Renal cortex interstitium (tissue), 15 donors: ENCODE measurements at places on chromosomes 2 and 18.

- no peak for DNase-seq
Measured at GRCh38 chr2:15169326-15170069, 391.6 kb downstream of the NBAS start.

DNA sequence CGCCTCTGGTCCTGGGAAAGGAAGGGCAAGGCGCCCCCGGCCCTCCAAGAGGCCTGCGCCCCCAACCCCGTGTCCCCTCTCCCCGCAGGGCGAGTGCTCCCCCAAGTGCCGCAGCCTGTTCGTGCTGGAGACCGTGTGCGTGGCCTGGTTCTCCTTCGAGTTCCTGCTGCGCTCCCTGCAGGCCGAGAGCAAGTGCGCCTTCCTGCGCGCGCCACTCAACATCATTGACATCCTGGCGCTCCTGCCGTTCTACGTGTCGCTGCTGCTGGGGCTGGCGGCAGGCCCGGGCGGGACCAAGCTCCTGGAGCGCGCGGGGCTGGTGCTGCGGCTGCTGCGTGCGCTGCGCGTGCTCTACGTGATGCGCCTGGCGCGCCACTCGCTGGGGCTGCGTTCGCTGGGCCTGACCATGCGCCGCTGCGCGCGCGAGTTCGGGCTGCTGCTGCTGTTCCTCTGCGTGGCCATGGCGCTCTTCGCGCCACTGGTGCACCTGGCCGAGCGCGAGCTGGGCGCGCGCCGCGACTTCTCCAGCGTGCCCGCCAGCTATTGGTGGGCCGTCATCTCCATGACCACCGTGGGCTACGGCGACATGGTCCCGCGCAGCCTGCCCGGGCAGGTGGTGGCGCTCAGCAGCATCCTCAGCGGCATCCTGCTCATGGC lies 52.4 kb downstream of the SLC66A2 start:
- no peak for DNase-seq

DNA sequence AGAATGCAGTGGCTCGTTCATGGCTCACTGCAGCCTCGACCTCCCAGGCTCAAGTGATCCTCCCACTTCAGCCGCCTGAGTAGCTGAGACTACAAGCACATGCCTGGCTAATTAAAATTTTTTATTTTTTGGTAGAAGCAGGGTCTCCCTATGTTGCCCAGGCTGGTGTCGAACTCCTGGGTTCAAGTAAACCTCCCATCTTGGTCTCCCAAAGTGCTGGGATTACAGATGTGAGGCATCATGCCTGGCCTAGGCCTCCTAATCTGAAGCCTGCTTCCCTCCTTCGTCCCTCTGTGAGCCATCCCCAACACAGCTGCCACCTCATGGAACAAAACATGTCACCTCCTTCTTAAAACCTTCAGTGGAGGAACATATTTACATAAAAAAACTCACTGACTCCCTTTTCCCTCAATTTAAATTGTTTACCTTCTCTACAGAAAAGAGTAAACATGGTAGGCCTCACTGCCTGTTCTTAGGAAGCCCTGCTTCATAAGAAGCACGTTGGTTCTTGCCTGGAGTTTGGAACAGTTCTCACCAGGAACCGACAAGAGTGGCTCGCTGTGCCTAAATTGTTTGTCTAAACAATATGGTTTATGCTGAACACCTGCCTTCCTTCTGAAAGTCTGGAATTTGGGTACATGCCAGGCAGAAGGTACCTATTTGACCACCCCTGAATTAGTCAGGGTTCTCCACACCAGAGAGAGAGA lies 12.1 kb upstream of the RHOB start:
- no peak for DNase-seq

- DNase-seq, result no peak
Measured at GRCh38 chr2:3175568-3175955, 202.1 kb downstream of the EIPR1 start.

DNA sequence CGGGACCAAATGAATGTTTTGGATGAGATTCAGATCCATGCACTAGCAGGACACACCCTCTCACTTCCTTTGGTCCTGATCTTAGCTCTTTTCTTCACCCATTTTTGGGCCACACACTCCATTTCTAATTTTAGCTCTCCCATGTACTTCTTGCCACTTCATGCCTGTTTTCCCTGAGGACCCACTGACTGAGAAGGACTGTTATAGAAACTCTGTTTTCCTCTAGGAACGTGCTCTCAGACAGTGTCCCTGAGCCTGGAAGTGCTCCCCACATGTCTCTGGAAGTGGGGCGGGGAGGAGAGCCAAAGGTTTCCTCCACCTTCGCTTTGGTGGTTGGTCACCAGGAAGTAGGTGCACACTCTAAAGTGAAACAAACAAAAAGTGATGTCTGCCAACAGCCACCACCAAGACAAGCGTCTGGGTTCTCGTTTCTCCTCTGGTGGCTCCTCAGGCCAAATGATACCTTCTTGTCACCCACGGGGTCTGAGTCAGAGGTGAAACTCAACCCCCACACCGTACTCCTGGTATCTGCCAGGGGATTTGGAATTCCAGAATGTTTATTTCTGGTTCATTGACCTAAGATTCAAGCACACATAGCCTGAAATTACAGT lies 74.7 kb downstream of the MERTK start:
- DNase-seq, result no peak

- DNase-seq, result no peak
Measured at GRCh38 chr2:66840321-66841002, 405.5 kb downstream of the MEIS1 start.

DNA sequence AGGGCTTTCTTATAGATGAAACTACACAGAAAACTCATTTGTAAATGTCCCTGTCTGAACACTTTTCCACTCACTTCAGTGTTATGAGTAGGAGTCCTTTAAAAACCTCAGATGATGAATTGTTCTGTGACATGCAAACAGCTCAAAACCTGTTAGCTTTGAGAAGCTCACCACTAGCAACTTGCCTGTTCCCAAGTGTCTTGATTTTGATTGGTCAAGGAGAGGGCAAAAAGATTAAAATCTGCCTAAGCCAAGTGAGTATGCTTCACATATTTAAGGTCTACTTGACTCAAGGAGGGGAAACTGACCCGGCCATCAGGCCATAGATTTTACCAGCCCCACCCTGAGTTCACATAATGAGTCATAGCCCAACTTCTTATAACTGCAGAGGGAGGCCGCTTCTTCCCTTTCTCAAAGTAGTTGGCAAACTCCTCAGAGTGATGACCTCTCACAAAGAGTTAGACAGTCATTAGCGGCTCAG lies 45.2 kb upstream of the MEIS1 start:
- no peak for DNase-seq

GRCh38 chr2:212640428-212640827 lies 101.8 kb upstream of the ERBB4 start:
- no peak for DNase-seq

GRCh38 chr18:57728941-57729511 lies 74.1 kb downstream of the ATP8B1 start:
- DNase-seq, result no peak

GRCh38 chr2:36710858-36711515 lies 14.5 kb downstream of the VIT start:
- no peak for DNase-seq

GRCh38 chr2:218368621-218369153 lies 12.0 kb downstream of the CATIP start:
- DNase-seq, result no peak
